Testis (tissue), 5 donors: ENCODE measurements at places on chromosomes 13 and 19.
A peak's percentile ranks its signal among the peaks of the same experiment; 100 is the strongest.

GRCh38 chr19:51811344-51811743 is 16.4 kb downstream of the FPR3 start:
- H3K4me1 ChIP-seq = peaks cover 23% of the 10 kb centered on the region
- H3K36me3 ChIP-seq = no peaks in the 10 kb centered on the region
- no peak overlapping the region for H3K4me3 ChIP-seq
- DNase-seq = peak; percentile 24
- H3K27ac ChIP-seq = no peak overlapping the region

GRCh38 chr13:98974053-98974452 is 3.8 kb downstream of the DOCK9 start:
- peaks cover 17% of the 10 kb centered on the region for H3K4me1 ChIP-seq

- H3K4me3 ChIP-seq = no peak overlapping the region
- no peaks in the 10 kb centered on the region for H3K36me3 ChIP-seq
- no peak overlapping the region for H3K27ac ChIP-seq
- DNase-seq = no peak
- no peaks in the 10 kb centered on the region for H3K27me3 ChIP-seq
Observed at GRCh38 chr13:80655778-80656511, 315.0 kb upstream of the SPRY2 start.

DNA sequence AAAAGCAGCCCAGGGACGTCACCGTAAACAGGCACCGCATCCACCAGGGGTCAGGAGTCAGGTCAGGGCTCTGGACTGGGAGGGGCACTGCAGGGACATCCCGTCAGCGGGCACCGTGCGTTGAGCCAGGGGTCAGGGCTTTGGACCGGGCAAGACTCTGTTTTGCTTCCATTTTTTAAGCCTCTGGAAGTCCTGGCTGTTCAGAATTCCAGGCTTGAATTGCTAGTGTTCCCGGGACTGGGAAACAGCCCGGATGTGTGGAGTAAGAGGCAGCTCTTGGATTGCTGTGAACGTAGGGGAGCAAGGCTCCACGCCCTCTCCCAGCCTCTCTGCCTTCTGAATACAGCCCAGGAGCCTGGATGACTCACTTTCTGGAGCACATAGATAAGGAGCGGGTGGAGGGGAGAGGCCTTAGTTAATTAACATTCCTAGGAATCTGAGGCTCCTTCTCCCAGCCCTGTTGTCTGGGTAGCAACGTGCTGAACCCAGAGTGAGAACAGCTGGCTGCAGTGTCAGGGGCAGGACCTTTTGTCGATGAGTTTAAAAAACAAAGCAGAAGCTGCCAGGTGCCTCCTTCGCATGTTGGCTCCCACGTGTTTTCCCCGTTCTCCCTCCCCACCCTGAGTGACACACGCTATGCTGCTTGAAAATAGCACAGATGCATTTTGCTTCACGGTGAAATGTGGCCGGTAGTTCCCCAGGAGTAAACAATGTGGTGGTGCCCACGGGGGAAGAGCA is 21.9 kb downstream of the ATP11A start:
- H3K27ac ChIP-seq = peak overlapping the region; percentile 79
- peaks cover 34% of the 10 kb centered on the region for H3K4me1 ChIP-seq
- H3K4me3 ChIP-seq = no peak overlapping the region
- peak; percentile 90 for DNase-seq
- H3K36me3 ChIP-seq = no peaks in the 10 kb centered on the region
- H3K27me3 ChIP-seq = no peaks in the 10 kb centered on the region
